ENCODE measurements at places on chromosomes 13 and 19.

GRCh38 chr19:7242601-7243258 is 51.5 kb downstream of the INSR start:
- no peaks in the 10 kb centered on the region for H3K4me1 ChIP-seq
- no peaks in the 10 kb centered on the region for H3K27me3 ChIP-seq
- DNase-seq: no peak

- DNase-seq: no peak
- no peaks in the 10 kb centered on the region for H3K27me3 ChIP-seq
- H3K4me1 ChIP-seq: no peaks in the 10 kb centered on the region
- H3K27ac ChIP-seq: no peak overlapping the region
- H3K4me3 ChIP-seq: no peak overlapping the region
Measured at GRCh38 chr13:95955255-95955654, 97.9 kb downstream of the UGGT2 start.

GRCh38 chr19:3186160-3186688 is 494 bp downstream of the NCLN start:
- no peaks in the 10 kb centered on the region for H3K27me3 ChIP-seq
- no peak for DNase-seq
- H3K4me1 ChIP-seq: peaks cover 4% of the 10 kb centered on the region
- peak overlapping the region; percentile 80 for H3K4me3 ChIP-seq

DNA sequence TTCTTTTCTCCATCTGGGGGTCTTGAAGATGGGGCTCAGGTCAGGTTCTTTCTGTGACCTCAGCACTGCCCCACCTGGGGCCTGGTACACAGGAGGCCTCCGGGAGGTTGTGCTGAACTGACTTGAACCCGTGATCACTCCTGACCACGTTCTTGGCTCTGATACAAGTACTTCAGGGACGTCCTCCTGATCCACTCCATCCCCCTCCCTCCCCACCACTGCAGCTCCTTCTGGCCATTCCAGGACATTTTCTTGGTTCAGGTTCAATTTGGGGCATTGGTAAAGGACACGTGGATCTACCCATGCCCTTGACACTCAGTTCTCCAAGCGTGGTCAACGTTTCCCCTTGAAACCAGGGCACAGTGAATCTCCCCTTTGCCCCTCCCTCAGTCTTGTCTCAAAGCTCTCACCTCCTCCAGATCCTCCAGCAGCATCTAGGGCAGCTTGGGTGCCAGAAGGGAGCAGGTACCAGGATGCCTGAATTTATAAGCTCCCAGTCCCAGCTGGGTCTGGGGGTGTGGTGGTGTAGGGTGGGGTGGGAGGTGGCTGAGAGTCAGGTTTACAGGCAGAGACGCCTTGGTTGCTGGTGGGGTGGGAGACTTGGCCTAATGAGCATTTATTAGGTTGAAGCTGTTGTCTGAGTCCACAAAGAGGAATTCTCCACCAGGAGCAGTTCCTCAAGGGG is at the start of gene KLK15:
KLK15 (minus strand) TSS at position 458 of the 685 bp plus-strand sequence. CDS start 2,082 bp downstream, outside the sequence.
- H3K27ac ChIP-seq: no peak within 1 kb of the TSS
- no peaks in the 10 kb centered on the region for H3K36me3 ChIP-seq
- no peak within 1 kb of the TSS for H3K4me3 ChIP-seq
- no peaks in the 10 kb centered on the region for H3K27me3 ChIP-seq
- no peak for DNase-seq

GRCh38 chr19:38079926-38080380 is 144.1 kb downstream of the DPF1 start:
- peak overlapping the region; percentile 63 for H3K27ac ChIP-seq
- DNase-seq: no peak

- H3K27me3 ChIP-seq: no peaks in the 10 kb centered on the region
- no peak for DNase-seq
- H3K4me3 ChIP-seq: no peak overlapping the region
- H3K36me3 ChIP-seq: peaks cover 73% of the 10 kb centered on the region
Measured at GRCh38 chr13:20002787-20003186, 44.3 kb downstream of the ZMYM2 start.

- no peak overlapping the region for H3K4me3 ChIP-seq
- peaks cover 11% of the 10 kb centered on the region for H3K36me3 ChIP-seq
- H3K27me3 ChIP-seq: no peaks in the 10 kb centered on the region
- no peaks in the 10 kb centered on the region for H3K4me1 ChIP-seq
Measured at GRCh38 chr19:55305491-55305890, 19.6 kb downstream of the TMEM150B start.

DNA sequence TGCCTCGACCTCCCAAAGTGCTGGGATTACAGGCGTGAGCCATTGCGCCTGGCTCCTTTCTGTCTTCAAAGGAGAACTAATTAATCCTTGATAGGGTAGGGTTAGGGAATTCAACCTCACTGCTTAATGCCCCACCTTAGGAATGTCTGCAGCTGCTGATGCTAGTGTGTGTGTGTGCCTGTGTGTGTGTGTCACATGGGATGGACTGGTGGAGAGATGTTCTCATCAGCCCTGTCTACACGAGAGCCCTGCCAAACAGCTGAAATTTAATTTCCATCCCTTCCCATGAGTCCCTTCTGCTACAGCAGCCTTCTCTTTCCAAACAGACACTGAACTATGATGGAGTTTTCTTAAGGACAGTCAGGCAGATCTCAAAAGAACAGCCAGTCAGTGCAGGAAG is 46.5 kb upstream of the CLDN10 start:
- H3K36me3 ChIP-seq: no peaks in the 10 kb centered on the region
- H3K4me1 ChIP-seq: peaks cover 9% of the 10 kb centered on the region
- H3K27ac ChIP-seq: no peak overlapping the region
- no peak for DNase-seq
- no peaks in the 10 kb centered on the region for H3K27me3 ChIP-seq
- H3K4me3 ChIP-seq: no peak overlapping the region

DNA sequence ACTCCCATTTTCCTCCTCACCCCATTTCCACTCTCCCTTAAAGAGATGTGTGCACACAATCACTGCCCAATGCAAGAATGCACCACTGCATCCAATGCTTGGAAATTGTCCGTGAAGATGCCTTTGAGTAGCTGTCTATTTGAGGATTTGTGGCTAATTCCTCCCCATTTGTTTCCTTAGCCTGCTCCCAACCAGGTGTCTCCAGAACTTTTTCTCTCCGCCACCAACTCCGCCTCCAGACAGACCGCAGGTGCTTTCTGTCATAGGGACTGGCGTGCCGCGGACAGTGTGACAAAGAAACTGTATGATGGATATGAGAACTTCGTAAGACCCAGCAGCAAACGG is 461 bp upstream of the TM9SF2 start:
- H3K4me1 ChIP-seq: peaks cover 34% of the 10 kb centered on the region
- peak overlapping the region; percentile 66 for H3K4me3 ChIP-seq
- no peak for DNase-seq
- H3K36me3 ChIP-seq: peaks cover 10% of the 10 kb centered on the region
- no peaks in the 10 kb centered on the region for H3K27me3 ChIP-seq

- H3K36me3 ChIP-seq: no peaks in the 10 kb centered on the region
- no peak overlapping the region for H3K27ac ChIP-seq
- no peaks in the 10 kb centered on the region for H3K27me3 ChIP-seq
- no peaks in the 10 kb centered on the region for H3K4me1 ChIP-seq
Measured at GRCh38 chr13:33445476-33445875, 159.9 kb upstream of the STARD13 start.

DNA sequence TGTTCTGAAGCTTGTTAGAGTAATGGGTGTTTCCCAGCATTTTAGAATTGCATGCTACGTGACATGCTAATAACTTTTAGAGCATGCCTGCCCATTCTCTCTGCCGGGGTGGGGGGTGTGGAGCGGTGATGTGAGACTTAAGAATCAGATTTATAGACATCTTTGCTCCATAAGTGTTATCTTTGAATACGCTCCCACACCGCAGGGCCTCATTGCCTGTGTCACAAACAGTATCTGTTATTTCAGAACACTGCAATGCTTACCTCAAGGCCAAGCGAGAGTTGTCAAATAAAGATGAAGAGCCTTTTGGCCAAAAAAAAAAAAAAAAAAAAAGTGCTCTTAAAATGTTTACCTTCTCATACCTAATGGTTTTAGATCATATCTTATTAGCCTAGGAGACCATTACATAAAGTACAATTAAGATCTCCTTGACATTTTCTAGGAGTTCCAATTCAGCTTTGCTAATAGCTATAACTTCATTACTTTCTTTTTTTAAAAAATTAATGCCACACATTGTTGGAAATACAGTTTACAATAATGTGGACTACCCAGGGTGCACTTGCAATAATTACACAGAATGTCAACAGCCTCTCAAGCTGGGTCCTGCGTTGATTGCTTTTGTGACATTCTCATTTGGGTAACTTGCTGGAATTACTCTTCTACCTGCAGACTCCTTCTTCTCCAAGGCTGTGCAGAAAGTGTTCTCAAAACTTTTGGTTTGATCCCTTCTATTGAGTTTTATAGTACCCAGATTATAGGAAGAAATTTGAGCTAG is 525.3 kb downstream of the KLF12 start:
- peaks cover 15% of the 10 kb centered on the region for H3K4me1 ChIP-seq
- H3K27me3 ChIP-seq: no peaks in the 10 kb centered on the region
- H3K36me3 ChIP-seq: no peaks in the 10 kb centered on the region

Data from RWPE2 (cell line).